ENCODE measurements at places on chromosomes 7 and 10.

DNA sequence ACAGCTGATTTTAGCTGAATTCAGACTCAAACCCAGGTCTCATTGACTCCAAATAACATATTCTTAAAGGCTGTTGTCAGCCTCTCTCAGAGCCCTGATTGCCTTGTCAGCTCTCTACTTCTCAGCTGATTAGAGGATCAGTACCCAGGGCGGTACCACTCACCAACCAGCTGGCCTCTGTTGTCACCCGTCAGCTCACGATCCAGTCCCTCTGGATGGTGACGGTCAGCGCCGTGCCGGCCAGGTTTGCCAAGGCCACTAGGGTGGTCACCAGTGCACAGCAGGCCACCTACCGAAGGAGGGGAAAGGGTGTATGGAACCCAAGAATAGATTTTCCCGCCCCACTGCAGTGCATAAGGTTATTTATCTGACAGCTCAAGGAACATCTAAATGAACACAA, 52.3 kb upstream of the TOMM7 start:
- no peak for DNase-seq

DNA sequence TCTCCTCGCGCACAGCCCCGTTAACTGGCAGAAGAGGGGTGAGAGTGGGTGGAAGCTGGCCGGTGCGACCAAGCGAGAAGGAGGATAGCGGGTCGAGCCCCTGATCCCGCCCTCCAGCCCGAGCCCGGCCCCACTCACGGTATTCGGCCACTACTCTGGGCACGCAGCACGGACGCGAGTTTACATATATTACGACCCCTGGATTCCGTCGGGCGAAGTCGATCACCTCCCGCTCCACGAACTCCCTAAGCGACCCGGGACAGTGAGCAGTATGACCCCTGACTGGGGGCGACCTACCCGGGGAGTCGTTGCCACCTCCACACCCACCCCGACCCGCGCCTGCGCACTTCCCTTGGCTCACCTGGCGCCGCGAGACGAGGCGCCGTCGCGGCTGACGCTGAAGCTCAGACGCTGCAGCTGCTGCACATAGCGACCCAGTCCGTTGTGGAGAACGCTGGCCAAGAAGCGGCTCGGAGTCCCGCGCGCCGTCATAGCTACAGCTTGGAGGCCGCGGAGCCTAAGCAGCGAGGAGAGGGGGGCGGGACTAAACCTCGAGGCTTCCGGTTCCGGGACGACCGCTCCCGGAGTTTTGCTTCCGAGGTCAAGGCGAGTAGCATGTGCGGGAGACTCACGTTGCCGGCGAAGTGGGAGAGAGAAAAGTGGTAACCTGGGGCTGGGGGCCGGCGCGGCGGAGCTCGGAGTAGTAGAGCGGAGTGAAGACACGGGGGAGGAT, at the start of the genes MRPL43 and TWNK:
TSS of gene MRPL43 (minus strand) at position 546 of the 733 bp plus-strand sequence. CDS start at position 492, 54 bp downstream.
TSS of gene TWNK (plus strand) at position 592 of the 733 bp plus-strand sequence. CDS start 668 bp downstream, outside the sequence.
- DNase-seq, result peak; percentile 67

DNA sequence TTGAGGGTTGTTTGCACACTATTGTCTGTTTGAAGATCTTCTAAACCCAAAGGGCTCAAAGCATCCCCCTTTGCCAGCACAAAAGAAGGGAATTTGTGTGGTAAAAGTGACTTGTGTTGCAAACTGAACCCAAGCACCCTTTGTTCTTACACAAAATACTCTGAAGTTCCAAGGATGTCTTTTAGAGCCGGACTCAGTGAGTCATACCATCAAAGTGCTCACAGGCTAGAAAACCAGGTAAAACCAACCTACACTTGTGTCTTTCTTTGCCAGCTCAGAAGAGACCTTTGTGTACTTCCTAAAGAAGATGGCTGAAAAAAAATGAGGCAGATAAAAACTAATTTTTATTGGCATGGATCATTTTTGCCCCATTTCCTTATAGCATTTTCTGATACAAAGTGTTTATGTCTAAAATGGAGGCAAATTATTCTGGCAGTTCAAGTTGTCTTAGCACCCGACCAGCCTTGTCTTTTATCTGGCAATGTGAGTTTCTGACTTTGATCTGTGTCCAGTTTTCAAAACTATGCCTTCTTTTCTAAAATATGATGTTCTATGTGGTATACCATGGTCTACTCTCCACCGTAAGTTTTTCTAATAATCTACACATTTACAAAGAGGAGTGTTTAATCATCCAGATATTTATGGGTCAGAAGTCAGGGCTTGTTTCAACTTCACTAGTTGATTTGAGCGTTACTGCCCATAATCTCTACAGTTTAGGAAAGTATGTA, 128.4 kb upstream of the FZD1 start:
- peak; percentile 12 for DNase-seq

DNA sequence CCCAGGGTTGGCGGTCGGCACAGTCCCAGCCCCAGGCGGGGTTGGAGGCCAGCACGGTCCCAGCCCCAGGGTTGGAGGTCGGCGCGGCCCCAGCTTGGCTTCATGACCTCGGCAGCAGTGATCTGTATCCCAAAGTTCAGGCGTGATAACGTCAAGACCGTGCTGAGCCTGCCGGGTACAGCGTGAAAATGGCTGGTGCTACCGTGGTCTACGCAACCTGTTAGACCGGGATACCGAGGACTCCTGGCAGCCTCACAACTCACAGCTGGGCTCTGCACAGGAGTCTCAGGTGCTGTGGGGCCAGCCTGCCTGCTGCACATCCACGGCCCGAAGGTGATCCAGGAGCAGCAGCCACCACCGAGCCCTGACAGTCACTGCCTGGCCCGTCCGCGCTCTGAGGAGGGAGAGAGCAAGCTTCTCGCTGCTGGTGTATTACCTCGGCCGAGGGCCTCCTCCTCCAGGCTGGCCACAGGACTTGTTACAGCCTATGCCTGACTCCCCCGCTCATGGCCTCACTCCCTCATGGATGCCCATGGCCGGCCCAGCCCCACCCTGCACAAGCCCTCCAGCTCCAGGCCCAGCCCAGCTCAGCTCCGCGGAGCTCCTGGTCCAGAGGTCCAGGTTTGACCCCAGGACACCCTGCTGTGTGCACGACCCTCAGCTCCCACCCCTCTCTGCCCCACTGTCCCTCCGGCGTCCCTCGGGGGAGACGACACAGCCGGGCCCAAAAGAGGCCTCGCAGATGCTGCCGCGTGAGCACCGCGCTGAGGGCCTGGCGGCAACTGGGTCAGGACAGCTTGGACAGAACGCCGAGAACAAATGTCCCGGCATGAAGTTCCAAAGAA, 156.0 kb downstream of the ELFN1 start:
- no peak for DNase-seq

- no peak for DNase-seq
Measured at GRCh38 chr10:28012990-28013515, 14.2 kb upstream of the ODAD2 start.

GRCh38 chr10:115093776-115094408, 727 bp downstream of the ATRNL1 start:
- DNase-seq, result no peak

GRCh38 chr7:98467570-98468312, 66.9 kb upstream of the BAIAP2L1 start:
- DNase-seq, result no peak

DNA sequence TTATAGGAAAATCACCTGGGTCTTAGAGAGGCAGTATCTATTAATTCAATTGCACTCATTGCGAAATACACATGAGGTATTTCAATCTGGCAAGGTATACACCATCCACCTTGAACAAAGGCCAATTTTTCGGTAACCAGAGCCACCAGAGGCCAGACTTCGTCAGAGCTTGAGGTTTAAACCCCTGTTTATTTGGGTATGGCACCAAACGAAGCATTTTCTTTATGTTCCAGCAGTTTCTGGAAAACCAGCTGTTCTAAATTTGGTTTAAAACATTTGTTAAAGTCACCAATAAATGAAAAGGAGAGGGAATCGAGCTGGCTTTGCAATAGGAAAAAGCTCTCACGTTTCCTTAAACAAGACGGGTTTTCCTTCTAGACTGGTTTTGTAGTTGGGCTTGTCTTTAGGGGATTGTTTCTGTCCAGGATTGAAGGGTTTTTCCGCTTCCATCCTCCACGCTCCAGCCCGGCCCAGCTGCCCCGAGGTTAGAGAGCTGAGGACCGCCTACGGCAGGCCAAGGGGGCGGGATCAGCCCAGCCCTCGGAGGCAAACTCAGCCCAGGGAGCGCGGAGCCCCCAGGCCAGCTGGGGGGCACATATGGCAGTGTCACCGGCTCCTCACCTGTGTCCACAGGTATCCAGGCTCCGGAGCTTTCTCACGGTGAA, 539.4 kb upstream of the MGMT start:
- DNase-seq, result no peak

DNA sequence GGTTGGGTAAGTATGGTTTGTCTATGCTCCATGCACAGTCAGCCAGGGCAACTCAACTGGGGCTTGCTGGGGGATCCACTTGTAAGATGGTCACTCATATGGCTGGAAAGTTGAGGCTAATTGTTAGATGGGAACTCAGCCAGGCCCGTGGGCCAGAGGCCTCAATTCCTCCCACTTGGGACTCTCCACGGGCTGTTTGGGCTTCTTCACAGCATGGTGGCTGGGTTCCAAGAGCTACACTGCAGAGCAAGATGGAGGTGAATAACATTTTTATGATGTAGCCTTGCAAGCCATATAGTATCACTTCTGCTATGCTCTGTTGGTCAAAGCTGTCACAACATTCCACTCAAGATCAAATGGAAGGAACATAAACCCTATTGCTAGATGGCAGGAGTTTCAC, 39.2 kb downstream of the ELMO1 start:
- no peak for DNase-seq

DNA sequence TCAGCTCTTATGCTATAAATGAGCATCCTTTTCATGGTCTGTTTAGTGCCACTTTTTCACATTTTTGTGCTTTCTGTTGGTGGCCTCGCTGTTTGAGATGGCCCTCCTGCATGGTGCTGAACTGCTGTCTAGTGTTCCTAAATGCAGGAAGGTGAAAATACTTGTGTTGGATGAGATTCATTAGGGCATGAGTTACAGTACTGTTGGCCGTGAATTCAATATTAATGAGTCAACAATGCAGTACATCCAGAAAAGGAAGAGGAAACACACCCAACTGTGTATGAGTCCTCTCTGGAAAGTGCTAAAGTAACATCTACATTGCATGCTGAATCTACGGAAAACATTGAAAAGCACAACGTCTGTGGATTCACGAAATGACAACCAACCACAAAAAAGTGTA, 124.0 kb downstream of the HERPUD2 start:
- DNase-seq, result peak; percentile 33

- DNase-seq, result no peak
Measured at GRCh38 chr10:58980826-58981415, 195.5 kb upstream of the PHYHIPL start.

DNA sequence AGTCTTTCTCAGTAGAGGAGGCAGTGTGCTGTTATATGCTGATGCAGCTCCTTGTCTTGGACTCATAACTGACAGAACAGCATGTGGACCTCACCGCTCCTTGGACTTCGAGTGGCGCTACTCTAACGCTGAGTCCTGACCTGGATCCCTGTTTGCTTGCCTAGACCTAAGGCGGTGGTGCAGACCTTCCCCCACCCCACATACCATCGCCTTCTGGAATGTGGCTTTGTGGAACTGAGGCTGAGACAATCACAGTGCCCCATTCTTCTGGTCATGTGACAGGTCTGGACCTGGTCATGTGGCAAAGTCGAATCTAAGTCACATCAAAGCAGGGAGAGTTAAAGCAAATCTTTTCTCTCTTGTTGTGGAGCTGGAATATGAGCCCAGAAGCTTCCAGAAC, 190.7 kb upstream of the MKI67 start:
- no peak for DNase-seq

DNA sequence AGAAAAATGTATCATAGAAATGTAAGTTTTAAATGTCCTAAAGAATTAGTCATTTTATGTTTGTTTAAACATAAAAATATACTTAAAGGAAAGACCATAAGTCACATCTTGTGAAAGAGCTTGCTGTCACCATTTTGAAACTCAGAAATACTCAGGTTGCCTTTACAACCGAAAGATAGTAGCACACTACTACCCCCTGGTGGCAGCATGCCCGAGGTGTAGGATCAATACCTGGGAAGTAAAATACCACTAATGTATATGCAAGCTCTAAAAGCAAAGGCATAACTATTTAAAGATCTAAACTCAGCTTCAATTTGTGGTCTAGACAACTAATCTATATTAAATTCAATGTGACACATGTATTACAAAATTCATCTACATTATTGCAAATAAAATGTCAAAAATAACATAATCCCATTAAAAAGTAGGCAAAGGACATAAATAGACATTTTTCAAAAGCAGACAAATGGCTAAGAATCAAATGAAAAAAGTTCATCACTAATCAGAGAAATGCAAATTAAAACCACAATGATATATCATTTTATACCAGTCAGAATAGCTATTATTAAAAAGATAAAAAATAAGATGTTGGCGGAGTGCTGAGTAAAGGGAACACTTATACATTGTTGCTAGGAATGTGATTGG, 47.7 kb upstream of the FGL2 start:
- DNase-seq, result peak; percentile 78

GRCh38 chr10:124465777-124466488, 4.3 kb downstream of the LHPP start:
- no peak for DNase-seq

- DNase-seq, result peak; percentile 61
Measured at GRCh38 chr10:73060738-73061635, 35.7 kb downstream of the P4HA1 start.

GRCh38 chr10:26829810-26830515, 30.8 kb downstream of the ABI1 start:
- no peak for DNase-seq

DNA sequence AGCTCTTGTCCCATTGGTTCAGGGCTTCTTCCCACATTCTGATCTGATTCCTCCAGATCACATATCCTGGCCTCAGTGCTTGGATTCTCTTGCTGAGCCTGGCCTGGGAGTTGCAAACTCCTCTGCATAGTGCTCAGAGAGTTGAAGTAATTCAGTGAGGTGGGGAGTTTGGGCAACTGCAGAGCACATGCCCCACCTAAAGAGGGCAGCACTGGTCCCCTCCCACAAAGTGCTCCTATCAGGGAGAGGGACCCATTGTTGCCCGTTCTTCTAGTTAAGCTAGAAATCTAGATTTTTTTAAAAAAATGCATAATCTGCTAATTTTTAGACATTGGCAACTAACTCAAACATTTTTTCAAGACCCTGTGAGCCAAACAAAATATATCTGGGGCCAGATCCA, 45.1 kb downstream of the CHN2 start:
- DNase-seq, result peak; percentile 22

GRCh38 chr7:71326595-71326994, 194.7 kb downstream of the GALNT17 start:
- no peak for DNase-seq

GRCh38 chr10:93334901-93335327, 147.2 kb downstream of the MYOF start:
- DNase-seq, result peak; percentile 91

DNA sequence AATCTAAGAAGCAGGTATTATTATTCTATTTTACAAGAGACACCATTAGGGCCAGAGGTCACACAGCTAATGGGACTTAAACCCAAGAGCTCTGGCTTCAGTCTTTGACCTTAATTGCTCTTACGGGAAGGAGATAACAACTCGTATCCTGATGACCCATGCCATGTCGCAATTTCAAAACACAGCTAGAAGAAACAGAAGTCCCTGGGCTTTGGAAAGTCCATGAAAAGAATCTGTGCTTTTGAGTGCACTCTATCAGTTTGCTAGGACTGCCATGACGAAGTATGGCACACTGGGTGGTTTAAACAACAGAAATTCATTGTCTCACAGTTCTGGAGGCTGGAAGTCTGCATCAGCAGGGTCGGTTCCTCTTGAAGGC, 247.8 kb upstream of the AOAH start:
- DNase-seq, result no peak

- DNase-seq, result no peak
Measured at GRCh38 chr7:39910108-39910869, 39.8 kb upstream of the CDK13 start.
